Endothelial cell (in vitro differentiated cells): ENCODE measurements at places on chromosomes 7 and 10.

DNA sequence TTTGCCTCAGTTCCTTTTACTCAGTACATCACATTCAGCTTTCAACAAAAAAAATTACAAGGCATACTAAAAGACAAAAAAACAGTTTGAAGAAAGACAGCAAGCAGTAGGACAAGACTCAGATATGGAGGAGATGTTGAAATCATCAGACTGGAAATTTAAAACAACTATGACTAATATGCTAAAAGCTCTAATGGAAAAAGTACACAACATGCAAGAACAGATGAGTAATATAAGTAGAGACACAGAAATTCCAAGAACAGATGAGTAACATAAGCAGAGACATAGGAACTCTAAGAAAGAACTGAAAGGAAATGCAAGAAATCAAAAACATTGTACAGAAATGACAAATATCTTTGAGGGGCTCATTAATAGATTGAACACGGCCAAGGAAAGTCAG lies 402.6 kb downstream of the NEBL start:
- DNase-seq: no peak

GRCh38 chr10:43983856-43984271 lies 335.2 kb upstream of the ZNF32 start:
- no peak for DNase-seq

DNA sequence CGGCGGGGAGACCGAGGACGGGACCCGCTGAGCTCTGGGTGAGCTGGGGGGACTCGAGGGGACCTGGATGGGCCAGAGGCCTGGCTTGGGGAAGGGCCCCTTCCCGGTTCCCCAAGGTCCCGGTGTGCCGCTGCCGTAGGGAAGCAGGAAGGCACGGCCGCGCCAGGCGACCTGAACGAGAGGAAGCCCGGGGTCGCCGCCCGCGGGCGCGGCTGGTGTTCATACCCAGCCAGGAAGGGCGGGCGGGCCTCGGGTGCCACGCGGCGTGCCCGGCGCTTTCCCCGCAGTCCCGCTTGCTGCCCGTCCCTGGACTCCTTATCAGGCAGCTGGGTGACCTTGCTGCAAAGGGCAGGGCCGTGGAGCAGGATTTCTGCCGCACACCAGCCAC lies 38.0 kb downstream of the ZNF777 start:
- DNase-seq: peak; percentile 18

- DNase-seq: no peak
These were observed 12.4 kb upstream of the SCRN1 start for GRCh38 chr7:30001998-30002397.

- peak; percentile 24 for DNase-seq
These were observed 1.2 kb downstream of the CYP2E1 start for GRCh38 chr10:133528296-133528844.

GRCh38 chr7:25855854-25856782 lies 295.9 kb upstream of the NFE2L3 start:
- no peak for DNase-seq

GRCh38 chr7:87451187-87451586 lies 24.3 kb downstream of the ABCB4 start:
- DNase-seq: no peak

DNA sequence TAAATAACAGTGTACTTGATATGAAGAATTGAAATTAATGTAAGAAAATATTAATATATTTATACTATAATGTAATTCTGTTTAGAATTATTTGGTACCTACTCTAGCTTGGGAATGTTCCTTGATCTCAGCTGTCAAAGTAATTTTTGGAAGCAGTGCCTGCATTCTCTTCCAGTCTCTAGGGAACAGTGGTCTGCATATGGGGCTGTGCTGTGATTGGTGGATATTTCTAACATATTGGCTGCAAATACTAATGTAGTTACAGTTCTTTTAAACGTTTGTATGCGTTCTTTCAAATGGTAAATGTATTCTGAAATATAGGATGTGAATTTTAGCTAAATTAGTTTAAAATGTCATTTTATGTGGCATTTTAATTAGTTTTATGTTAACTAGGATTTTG lies 87.2 kb downstream of the PHF14 start:
- no peak for DNase-seq

DNA sequence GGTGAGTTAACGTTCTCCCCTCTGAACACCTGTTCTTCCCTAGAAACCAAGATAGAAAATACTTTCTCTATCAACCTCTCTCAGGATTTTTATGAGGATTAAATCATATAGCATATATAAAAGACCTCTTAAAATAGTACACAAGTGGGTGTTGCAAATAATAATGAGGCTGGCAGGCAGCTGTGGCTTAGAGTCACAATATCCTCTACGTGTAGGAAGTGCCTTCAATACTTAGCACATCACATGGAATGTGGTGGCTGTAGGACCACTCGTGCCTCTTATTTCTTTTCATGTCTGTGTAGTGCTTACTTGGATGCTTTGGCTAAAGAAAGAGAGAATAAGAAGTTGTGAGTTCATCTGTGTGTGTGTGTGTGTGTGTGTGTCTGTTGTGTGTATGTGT lies 96.3 kb downstream of the PRLHR start:
- DNase-seq: no peak

- DNase-seq: no peak
These were observed 12.2 kb upstream of the ZNF273 start for GRCh38 chr7:64890761-64891362.

DNA sequence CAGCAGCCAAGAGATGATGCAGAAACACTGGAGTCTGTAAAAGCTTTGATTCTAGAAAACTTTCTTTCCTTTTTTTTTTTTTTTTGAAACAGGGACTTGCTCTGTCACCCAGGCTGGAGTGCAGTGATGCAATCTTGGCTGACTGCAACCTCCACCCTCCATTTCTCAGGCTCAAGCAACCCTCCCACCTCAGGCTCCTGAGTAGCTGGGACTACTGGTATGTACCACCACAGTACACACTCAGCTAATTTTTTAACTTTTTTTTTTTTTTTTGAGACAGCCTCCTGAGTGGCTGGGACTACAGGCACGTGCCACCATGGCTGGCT lies 17.0 kb upstream of the BAG3 start:
- no peak for DNase-seq

DNA sequence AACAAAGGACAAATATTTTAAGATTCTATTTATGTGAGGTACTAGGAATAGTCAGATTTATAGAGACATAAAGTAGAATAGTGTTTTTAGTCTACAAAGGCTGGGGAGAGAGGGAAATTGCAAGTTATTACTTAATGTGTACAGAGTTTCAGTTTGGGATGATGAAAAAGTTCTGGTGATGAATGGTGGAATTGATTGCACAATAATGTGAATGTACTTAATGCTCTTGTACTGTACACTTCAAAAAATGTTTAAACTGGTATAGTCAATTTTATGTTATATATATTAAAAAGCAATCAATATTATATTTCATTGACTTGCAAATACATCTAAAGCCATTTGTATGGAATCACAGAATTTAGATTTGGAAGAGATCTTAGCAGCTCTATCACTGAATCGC lies 213.4 kb downstream of the PPP1R3A start:
- DNase-seq: no peak

- DNase-seq: no peak
These were observed 61.8 kb upstream of the LRRC18 start for GRCh38 chr10:49001402-49001801.

DNA sequence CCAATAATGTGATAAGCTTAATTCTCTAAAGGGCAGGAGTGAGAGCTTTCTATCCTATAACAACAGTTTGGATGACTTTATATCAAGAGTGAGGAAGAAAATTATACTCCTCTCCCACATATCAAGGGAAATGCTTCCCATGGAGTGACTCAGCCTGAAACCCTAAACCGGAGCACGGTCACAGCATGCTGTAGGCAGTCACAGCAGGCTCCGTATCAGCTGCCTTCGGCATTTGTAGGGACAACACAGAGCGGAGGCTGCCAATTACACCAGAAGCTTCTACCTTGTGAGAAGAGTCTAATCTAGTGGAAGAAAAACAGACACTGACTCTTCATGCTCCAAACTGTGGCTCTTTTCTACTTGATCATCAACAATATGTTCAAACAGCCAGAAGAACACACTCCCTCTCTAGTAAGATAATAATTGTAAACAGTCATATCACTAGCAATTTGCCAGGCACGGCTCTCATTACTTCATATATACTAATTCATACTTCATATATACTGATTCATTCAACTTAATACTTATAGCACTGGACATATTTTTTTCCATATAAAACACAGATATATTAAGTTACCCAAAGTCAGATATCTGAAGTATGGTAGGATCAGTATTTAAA lies 65.9 kb downstream of the DGKB start:
- DNase-seq: peak; percentile 20

- DNase-seq: no peak
These were observed 177.1 kb upstream of the TRIM24 start for GRCh38 chr7:138282997-138283396.

DNA sequence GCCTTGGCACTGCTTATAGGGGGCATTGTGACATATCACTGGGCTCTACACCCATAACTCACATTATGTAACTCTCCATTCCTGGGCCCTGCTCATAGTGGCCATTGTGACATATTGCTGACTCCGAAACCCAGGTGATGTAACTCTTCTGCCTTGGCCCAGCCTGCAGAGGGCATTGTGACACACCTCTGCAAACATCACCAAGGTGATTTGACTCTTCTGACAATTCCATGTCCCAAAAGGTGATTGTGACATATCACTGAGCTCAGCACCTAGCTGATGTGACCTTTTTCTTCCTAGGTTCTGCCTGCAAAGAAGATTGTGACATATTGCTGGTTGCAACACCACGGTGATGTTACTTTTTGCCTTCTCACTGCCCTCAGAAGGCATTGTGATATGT lies 36.5 kb upstream of the ZNF680 start:
- DNase-seq: no peak

DNA sequence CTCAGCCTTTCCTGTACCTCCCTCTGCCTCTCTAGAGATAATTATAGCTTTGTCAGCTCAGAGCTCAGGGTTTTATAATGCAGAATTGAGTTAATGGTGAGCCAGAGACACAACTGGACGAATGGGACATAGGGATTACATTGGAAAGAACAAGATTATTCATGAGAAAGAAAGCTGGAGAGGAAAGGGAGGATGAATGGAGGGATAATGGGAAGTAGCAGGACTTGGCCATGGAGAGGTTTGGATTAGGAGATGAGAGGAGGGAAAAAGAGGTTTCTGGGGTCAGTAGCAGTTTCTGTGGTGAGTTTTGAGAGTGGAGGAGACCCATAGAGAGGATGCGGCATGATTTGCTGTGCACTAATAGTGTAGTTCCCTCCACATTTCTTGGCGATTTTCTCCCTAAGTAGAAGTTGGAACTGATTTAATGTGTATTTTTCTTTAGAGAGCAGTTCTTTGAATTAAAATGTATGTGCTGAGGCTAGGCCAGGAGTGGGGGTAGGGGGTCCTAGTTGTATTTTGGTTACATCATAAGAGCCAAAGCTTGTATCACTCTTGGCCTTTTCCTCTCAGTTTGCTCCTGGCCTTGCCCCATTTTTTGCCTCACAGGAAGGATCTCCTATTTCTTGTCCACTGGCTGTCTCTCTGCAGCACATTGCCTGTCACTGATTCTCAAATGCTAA lies 107.4 kb downstream of the MKX start:
- no peak for DNase-seq

DNA sequence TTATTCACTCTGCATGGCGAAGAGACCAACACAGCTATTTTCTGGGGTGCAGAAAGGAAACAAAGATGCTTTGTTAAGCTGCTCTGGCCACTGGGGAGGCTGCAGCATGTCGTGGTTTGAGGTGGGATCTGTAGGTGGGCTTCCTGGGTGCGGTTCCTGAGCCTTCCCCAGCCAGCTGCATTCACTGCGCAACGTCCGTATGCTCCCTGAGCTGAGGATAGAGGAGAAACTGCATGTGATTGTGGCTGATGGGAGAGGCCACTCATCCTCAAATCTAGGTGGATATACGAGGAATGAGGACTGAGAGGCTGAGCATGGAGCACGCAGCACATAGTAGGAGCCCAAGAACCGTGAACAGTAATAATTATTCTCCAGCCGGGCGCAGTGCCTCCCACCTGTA lies 9.9 kb upstream of the DNAAF5 start:
- DNase-seq: no peak

DNA sequence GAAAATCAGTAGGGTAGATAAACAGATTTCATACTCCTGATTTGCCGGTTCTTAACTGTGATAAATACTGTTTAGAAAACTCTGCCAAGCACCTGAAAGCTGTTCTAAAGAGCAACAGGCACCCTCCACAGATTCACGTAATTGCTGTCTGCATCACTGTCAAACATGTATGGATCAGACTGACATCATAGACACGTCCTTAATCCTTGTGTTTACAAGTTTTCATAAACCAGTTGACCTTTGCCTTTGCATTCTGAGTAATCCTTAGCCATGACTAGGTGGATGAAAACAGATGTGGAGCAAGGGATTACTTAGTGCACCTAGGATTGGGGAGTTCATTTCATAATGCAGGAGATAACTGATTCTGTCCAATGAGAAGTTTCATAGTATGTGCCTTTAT lies 41.6 kb downstream of the SLC39A12 start:
- no peak for DNase-seq

DNA sequence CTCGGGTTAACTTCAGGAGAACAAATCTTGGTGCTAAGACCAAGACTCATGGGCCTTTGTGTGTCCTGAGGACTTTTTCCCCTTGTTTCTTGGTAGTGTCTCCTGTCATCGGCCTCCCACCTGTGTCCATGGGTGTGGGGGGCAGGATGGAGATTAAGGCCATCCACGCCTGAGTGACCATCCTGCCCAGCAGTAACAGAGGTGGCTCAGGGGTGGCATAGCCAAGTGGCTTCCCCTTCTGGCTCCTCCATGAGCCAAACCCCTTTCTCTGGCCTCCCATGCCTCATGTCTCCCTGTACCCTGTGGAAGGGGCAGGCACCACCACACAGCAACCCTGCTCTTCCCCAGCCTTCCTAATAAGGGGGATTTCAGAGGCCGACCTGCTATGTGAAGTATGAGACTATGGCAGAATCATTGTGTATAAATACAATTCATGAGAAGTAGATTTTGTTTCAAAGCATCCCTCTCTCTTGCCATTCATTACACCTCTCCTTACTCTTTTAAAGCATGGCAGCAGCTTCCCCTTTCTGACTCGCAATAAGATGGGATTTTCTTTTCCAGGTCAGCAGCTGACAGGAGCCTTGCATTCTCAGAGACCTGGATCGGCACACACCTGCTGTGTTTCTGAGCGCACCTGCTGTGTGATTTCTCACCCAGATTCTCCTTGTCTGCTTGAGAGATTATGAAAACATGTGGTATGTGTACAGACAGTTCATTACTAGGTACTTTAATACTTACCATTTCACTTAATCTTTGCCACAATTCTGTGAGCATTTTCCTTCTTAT lies 102.5 kb downstream of the XPNPEP1 start:
- no peak for DNase-seq

GRCh38 chr10:62264702-62265436 lies 3.8 kb downstream of the RTKN2 start:
- DNase-seq: peak; percentile 11

GRCh38 chr7:144723301-144723700 lies 112.6 kb downstream of the TPK1 start:
- no peak for DNase-seq

- DNase-seq: no peak
These were observed 399.0 kb downstream of the HGF start for GRCh38 chr7:81370822-81371221.

GRCh38 chr7:41579961-41580935 lies 122.6 kb downstream of the INHBA start:
- DNase-seq: no peak
